ENCODE measurements at places on chromosomes 6 and 20.
A peak's percentile ranks its signal among the peaks of the same experiment; 100 is the strongest.

DNA sequence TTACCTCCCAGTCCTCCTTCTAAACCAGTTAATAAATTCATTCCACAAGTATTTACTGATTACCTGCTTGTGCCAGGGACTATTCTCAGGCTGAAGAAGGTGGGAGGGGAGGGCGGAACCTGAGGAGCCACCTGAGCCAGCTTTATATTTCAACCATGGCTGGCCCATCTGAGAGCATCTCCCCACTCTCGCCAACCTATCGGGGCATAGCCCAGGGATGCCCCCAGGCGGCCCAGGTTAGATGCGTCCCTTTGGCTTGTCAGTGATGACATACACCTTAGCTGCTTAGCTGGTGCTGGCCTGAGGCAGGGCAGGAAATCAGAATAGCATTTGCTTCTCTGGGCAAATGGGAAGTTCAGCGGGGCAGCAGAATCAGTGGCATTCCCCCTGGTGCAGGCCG, 4.9 kb upstream of the AAR2 start:
- DNase-seq, result no peak

- no peak for DNase-seq
These were observed 15.4 kb upstream of the STMND1 start for GRCh38 chr6:17086469-17086868.

- peak; percentile 24 for DNase-seq
These were observed 1.4 kb downstream of the GFOD1 start for GRCh38 chr6:13485923-13486562.

- no peak for DNase-seq
These were observed 66.2 kb upstream of the RALGAPA2 start for GRCh38 chr20:20778676-20779075.

GRCh38 chr20:35023624-35024023, 68.0 kb downstream of the MYH7B start:
- no peak for DNase-seq

- DNase-seq, result no peak
These were observed 299.1 kb downstream of the FOXC1 start for GRCh38 chr6:1908784-1909183.

- no peak for DNase-seq
These were observed 60.8 kb downstream of the OR2B2 start for GRCh38 chr6:27851440-27851839.

GRCh38 chr20:58868795-58869194, 16.3 kb downstream of the GNAS start:
- no peak for DNase-seq

- DNase-seq, result no peak
These were observed 124.0 kb downstream of the ZFAND3 start for GRCh38 chr6:37943436-37944058.

- DNase-seq, result no peak
These were observed 541.2 kb downstream of the QKI start for GRCh38 chr6:163955756-163956155.

GRCh38 chr6:138115877-138116660, 8.8 kb upstream of the PERP start:
- DNase-seq, result no peak

DNA sequence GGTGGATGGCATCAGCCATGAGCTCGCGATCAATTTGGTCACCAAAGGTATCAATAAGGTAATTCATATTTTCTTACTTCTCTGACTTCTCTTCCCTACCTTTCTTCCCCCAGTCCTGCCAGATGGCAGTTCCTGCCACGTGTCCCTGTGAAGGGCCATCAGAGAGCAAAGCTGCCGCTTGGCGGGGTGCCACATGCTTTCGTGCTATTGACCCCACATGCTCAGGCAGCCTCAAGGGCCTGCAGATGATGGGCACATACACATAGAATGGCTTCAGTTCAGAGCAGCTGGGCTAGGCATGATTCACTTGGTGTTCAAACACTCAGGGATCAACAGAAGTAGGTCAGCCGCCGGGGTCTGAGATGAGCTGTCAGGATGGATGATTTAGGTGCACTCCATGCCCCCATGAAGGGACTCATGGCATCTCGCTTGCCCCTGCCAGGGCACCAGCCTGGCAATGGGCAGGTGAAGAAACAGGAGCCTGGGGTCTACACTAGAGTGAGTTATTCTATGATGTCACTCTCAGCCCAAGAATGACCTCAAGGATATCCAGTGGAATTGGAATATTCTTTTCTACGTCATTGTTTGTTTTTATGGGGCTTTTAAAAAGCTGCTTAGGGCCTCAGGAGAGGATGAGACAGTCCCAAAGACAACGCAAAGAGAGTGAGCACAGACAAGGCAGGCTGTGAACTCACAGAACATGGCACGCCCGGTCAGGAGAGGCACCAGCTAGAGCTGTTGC, 25.5 kb downstream of the BANF2 start:
- DNase-seq, result no peak

GRCh38 chr20:57478176-57478575, 46.8 kb downstream of the CTCFL start:
- DNase-seq, result no peak

GRCh38 chr6:127506894-127507293, 12.2 kb downstream of the MTCL3 start:
- DNase-seq, result no peak

All from stimulated activated CD4-positive, alpha-beta T cell treated with anti-CD3 and anti-CD28 coated beads, Interleukin-1b, Interleukin-23, amount 100 ng/mL, for 1 hour (primary cell).